ENCODE measurements at places on chromosomes 2 and 18.

GRCh38 chr2:42598656-42599055 lies 30.2 kb downstream of the MTA3 start:
- DNase-seq: no peak

- DNase-seq: no peak
Measured at GRCh38 chr2:15069149-15069548, 436.6 kb downstream of the LRATD1 start.

DNA sequence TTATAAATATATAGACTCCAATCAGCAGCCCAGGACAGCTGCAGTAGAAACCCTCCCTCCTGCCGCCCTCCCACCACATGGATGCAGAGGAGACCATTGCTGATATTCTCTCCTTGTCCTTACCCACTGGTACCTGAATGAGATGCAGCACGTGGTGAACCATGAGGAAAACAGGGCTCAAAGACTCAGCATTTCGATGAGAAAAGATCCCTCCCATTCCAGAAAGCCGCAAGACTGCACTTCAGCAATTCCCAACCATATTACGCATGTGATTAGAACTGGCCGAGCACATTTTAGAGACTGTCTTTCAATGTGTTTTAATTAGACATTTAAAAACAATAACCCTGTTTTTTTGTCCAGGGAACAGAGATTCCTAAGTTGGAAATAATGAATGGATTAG lies 125.5 kb downstream of the NRP2 start:
- DNase-seq: no peak

- DNase-seq: no peak
Measured at GRCh38 chr2:88880441-88880953, 189.0 kb downstream of the RPIA start.

DNA sequence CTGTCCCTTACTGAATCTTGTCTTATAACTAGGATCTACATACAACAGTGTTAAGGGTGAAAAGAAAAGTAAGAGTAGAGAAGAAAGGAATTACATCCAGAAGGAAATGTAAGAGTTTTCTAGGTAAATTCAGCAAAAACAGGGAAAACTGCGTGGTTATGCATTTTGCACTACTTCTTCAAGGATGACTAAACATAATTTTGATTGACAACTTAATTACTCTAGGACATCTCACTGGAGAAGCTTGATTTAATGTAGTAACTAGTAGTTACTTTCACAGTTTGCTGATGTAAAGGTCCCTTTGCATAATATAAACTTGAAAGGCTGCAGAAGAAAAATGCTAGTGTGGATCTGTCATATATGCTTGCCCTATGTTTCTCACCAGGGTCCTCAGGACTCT lies 213.4 kb upstream of the CYP26B1 start:
- no peak for DNase-seq

DNA sequence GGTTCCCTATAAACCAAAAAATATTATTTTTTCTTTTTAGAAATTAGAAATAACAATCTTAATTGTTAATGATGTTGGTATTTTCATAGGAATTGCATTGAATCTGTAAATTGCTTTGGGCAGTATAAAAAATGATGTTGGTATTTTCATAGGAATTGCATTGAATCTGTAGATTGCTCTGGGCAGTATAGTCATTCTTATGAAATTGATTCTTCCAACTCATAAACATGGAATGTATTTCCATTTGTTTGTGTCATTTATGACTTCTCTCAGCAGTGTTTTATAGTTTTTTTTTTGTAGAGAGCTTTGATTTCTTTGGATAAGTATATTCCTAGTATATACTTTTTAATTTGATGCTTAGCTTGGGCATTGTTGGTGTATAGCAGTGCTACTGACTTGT lies 82.0 kb upstream of the NT5C1B start:
- DNase-seq: no peak

GRCh38 chr2:33085646-33086045 lies 138.9 kb downstream of the LTBP1 start:
- DNase-seq: no peak

- no peak for DNase-seq
Measured at GRCh38 chr18:29154758-29155725, 978.1 kb upstream of the CDH2 start.

DNA sequence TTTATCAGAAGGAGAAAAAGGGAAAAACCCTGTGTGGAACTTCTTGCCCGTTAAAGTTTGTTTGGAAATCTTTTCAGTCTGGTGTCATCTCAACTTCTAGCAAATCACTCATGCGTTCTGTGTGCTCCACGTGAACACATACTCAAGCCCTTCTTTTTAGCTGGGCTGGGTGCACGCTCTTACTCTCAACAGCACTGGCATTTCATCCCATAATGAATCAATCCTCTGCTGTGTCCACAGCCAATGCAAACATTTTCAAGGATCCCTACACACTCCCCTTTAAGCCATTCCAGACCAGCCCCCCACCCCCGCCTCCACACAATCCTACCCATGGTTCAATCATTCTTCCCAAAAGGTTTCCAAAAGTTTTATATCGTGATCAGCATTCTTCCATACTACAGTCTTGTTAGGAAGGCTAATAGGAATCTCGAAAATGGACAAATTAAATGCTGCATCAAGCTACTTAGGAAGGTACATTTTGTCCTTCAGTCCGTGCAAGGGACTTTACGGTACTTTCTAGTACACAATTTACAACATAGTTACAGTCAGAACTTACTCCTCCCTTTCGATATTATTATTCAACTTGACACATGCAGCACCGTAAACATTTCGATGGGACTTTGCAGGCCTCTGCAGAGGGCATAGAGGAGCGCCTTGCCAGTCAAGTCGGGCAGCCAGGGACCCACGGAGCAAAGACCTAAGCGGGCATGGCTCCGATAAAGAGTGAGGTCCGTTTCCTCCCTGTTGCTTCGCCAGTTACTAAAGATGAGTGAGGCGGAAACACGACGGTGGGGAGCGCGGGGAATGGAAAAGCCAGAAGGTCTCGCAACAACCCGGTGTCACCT lies 1.4 kb downstream of the PTGR3 start:
- no peak for DNase-seq

DNA sequence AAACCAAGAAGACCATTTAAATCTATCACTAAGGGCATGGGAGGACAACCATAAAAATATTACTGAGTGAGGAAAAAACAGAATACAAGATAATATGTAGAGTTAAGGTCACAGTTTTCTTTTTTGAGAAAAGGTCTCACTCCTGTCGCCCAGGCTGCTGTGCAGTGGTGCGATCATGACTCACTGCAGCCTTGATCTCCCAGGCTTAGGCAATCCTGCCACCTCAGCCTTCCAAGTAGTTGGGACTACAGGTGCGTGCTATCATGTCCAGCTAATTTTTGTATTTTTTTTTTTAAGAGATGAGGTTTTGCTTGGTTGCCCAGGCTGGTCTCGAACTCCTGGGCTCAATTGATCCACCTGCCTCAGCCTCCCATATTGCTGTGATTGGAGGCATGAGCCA lies 24.0 kb downstream of the POLR1A start:
- no peak for DNase-seq

DNA sequence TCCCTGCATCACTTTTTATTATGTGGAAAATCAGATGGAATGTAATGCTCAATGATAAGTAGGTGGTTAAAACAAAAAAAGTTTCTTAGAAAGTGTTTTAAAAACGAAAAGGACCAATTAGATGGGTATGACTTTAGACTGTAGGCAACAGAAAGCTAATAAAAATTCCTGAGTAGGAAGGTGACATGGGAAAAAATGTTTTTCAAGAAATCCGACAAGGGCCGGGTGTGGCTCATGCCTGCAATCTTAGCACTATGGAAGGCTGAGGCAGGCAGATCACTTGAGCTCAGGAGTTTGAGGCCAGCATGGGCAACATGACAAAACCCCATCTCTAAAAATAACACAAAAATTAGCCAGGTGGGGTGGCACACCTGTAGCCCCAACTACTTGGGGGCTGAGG lies 126.1 kb downstream of the THADA start:
- DNase-seq: no peak

DNA sequence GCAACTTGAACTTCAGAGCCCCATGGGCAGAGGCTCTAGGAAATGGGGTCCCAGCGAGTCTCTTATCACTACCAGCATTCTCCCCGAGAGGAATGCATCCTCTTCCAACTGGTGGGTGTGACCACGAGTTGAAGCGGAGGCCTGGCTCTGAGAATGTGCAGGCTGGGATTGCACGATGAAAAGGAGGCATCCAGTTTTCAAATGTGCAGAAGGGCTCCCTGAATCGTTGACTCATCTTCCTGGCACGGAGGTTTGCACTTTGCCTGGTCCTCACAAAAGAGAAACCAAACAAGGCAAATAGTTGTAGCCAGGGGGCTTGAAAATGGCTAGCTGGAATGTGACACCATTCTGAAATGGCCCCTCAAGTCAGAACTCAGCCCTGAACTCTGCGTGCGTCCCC lies 216.7 kb downstream of the GLI2 start:
- DNase-seq: no peak

GRCh38 chr2:190551928-190552327 lies 17.4 kb upstream of the NEMP2 start:
- DNase-seq: no peak

GRCh38 chr18:72783530-72783929 lies 84.3 kb downstream of the NETO1 start:
- no peak for DNase-seq

DNA sequence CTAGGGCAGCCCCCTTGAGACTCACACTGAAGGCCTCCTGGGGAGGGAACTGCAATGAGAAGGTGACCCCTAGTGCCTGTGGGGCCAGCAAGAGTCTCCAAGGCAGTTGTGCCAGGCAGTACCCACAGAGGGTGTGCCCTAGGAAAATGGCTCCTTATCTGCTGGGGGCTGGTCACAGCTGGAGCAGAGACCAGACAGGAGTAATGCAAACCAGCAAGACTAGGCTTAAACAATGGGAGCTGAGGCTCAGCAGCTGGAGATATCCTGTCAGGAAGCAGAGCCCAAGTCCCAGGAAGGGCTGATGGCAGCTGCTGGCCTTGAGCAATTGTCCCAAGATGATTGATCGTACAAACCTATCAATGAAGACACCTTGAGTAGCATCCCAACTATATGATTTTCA lies 26.8 kb upstream of the E2F6 start:
- no peak for DNase-seq

DNA sequence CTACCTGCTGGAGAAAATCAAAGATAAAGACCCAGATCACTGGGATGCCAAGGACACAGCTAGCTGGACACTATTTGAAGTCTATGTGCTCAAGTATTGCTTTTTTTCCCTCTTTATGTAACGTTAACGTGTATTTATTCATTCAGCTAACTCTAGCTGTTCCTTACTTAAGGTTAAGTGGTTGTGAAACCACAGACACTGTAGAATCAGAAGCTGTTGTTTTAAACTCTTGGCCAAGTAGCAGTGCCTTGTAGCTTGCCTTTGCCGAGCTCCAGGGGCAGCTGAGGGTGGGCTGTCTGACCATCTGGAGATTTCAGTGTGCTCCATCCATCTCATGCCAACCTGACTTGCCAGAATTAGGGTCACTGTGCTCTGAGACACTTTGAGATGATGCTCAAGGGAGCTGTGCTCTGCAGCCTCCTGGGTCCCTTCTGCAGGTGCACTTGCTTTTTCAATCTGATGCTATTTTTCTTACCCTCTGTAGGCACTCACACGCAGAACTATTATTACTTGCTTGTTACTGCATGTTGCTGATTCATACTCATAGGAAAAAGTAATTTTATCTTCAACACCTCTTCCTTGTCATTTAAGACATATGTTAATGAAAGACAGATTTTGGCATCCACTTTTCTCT lies 116.2 kb downstream of the METTL8 start:
- DNase-seq: no peak

GRCh38 chr2:24853996-24854395 lies 60.8 kb downstream of the CENPO start:
- no peak for DNase-seq

- DNase-seq: no peak
Measured at GRCh38 chr18:61470031-61470674, 136.9 kb downstream of the CDH20 start.

- no peak for DNase-seq
Measured at GRCh38 chr2:219335373-219335786, 2.8 kb upstream of the RESP18 start.

DNA sequence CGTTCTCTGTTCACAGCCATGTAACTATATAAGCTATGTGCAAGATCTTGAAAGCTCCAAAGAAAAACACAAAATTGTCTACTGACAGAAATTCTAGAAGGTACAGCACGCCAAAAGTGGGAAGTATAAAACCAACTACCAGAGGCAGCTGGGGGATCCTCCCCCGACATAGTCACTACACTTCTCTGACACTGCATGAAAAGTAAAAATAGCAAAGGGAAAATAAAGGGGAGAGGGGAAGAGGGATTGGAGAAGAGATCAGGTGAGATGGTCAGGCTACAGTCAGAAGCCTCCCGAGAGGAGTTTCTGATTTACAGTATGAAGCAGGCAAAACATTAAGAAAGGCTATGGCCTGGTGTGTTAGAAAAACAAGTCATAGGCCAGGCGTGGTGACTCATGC lies 39.8 kb upstream of the PCBP1 start:
- DNase-seq: no peak

DNA sequence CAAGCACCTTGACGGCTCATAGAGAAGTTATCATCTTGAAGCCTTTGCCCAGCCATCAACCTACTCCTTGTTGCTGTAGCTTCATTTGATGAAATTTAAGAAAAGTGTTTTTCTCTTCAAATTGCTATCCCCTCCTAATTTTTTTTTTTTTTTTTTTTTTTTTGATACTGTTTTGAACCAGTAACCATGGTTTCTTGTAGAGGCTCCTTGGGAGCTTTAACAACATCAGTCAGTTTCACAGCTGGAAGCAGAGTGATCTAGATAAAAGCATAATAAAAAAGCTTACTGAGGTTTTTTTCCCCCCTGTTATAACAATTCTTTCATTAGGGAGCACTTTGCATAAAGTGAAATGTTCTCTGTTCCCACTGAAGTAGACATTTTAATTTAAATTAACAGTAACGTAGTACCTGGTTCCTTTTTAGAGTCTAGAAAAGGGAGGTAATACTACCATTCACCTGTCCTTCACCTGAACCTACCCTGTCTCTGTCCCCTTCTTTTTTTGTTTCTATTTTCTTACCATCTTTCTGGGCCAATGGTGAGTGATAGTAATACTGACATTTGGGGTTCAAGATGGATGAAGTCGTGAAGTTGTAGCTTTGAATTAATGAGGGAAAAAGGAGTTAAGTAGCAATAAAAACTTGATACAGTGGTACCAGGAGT lies 101.5 kb downstream of the NCOA1 start:
- DNase-seq: no peak

- no peak for DNase-seq
Measured at GRCh38 chr2:199911877-199912161, 726 bp downstream of the C2orf69 start.

- no peak for DNase-seq
Measured at GRCh38 chr2:109527846-109528705, 85.7 kb downstream of the SEPTIN10 start.

DNA sequence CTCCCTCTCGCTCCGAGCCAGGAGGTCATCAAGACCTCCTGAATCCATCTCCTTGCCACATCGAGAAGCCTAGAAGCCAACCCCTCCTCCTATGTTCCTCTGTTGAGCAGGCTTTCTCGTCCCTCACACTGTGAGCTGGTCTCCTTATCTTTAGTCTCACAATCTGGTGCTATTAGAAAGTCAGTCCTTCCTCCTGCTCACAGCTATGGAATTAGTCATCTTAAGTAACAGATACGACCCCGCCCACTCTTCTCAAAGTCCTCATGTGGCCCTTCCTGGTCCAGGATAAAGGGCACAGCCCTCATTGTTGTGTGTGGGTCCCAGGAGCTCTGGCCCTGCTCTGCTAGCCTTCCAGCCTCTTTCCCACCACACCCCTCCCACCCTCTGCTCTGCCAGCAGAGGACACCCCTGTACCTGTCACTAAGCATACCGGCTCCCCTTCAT lies 41.4 kb upstream of the TRIB2 start:
- no peak for DNase-seq

GRCh38 chr2:82314836-82315472 lies 2010.4 kb upstream of the LRRTM1 start:
- no peak for DNase-seq

All from stimulated activated CD8-positive, alpha-beta memory T cell treated with anti-CD3 and anti-CD28 coated beads, Interleukin-7, amount 100 ng/mL, for 48 hours (primary cell).